ENCODE measurements at places on chromosomes 3 and 15.
A peak's percentile ranks its signal among the peaks of the same experiment; 100 is the strongest.

DNA sequence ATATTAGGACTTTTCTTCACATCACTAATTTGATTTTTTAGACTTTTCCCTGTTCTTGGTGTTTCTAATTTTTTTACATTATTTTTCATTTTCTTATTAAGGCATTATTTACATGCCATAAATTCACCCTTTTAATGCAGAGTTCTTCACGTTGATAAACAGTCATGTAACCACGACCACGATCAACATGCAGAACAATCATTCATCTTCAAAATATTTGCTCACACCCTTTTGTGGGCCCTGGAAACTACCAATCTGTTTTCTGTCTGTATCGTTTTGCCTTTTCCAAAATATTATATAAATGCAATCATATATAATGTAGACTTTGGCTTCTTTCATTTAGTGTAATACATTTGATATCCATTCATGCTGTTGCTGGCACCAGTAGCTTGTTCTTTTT lies 48.7 kb downstream of the ARRDC4 start:
- DNase-seq, result no peak

DNA sequence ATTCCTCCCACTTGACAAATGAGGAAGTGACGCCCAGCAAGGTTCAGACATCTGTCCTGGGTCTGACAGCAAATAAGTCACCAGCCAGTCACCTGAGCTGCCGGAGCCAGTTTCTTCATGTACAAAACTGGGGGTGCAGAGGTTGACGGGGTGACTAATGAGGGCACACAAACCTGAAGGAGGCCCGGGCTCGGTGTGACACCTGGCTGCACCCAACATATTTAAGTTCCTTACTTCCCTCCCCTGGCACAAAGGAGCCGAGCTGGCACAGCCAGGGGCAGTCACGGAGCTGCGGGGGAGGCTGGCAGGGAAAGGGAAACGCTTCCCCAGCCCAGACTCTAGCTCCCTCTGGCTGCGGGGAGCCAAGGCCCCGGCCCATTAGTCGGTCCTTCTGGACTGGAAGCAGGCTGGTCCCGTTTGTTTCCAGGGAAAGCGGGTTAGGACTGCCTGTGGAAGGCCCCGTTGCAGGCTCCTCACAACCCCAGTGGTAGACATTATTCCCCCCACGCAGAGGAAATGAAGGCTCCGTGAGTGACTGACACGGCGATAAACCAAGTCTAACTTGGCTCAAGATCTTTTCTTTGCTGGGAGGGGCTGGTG lies 2.3 kb downstream of the FBXL22 start:
- peak; percentile 71 for DNase-seq

- no peak for DNase-seq
Observed at GRCh38 chr3:186456731-186457191, 87.4 kb downstream of the CRYGS start.

- DNase-seq, result peak; percentile 44
Observed at GRCh38 chr3:177615015-177615414, 417.7 kb upstream of the TBL1XR1 start.

DNA sequence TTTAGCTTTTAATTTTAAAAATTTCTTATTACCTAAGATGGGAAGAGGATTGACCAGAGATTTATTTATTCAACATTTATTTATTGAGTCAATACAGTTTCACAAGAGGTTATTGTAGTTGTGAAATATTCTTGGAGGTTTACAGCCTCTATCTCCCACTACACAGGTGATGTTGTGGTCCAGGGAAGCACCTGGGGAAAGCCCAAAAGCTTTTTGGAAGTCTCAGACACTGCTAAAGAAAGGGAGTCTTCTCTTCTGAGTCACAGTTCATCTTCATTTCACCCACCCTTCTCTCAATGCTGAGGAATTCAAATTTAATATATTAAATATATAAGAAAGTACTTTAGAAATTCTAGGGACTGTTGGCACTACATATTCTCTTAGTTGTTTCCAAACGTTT lies 41.8 kb downstream of the SERPINI1 start:
- no peak for DNase-seq

DNA sequence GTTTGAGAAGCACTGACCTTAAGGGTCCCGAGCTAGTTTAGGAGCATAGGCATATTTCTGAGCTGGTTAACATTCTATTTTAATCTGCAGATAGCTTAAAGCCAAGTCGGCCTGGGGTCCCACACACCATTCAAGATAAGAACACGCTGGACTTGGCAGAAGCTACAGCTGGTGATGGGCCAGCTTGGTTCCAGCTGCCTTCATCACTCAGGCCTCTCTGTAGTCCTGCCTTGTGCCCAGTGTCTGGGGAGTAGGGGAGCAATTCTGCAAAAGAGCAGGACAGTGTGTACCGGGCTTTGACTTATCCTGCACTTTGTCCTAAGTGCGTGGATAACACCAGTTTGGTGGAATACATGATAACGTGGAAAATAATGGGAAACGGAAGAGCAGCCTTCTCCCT lies 164.5 kb downstream of the MEGF11 start:
- DNase-seq, result peak; percentile 55

GRCh38 chr3:147423798-147424580 lies 14.8 kb downstream of the ZIC1 start:
- peak; percentile 21 for DNase-seq

DNA sequence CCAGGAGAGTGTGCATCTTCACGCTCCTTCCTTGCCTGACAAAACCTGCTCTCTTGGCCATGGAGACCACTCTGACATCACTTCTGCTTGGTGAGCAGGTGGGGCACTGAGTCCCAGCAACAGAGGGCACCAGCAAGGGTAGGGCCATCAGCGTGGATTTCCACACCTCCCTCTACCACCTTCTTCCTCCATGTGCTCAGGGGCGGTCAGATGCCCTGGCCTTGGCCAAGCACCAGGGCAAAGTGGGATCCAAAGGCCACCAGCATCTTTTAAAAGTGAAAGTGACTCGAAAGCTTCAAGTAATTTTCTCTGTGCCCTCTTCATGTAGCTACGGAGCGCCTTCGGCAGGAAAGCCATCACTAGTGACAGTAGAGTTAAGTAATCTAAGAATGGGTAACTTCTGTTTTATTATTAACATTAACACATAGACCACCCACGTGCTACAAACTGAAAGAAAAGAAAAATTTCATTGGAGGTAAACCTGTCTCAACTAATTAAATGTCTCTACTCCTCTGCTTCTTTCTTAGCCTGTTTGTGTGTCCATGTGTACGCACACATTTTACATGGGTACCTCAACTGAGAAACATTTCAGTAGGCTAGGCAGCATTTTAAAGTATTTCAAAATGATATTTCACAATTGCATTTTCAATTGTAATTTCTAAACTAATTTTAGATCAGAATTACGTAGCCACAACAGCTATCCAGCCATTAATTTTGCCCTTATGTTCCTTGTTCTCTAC lies 57.9 kb downstream of the CHSY1 start:
- DNase-seq, result no peak

DNA sequence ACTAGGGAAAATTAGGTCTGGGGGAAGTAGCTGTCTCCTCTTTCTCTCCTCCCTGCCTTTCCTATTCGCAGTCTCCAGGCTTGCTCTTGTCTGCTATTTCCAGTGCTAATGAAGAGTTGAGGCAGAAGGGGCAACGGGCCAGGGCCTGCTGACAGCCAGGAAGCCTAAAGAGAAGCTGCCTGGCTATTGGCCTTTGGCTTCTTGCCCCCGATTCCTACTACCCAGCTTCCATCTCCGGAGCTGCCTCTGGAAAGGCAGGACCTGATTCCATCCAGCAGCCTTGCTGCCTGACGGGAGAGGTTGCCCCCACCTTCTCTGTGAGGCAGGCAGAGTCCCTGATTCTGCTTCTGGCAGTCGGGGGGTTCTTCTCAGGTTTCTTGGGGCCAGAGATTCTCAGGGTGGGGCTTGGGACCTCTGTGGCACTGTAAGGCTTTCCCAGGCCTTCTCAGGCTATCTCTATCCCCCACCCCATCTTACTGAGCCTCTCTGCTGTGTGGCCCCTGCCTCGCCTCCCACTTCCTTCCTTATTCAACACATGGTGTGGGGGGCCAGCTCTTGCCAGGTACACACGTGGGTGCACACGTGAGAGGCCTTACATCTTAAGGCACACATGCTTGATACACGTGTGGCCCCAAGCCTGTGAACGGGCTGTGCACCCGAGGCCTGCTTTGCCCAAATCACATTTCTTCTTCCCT lies 18.2 kb upstream of the JMJD7 start:
- DNase-seq, result no peak

DNA sequence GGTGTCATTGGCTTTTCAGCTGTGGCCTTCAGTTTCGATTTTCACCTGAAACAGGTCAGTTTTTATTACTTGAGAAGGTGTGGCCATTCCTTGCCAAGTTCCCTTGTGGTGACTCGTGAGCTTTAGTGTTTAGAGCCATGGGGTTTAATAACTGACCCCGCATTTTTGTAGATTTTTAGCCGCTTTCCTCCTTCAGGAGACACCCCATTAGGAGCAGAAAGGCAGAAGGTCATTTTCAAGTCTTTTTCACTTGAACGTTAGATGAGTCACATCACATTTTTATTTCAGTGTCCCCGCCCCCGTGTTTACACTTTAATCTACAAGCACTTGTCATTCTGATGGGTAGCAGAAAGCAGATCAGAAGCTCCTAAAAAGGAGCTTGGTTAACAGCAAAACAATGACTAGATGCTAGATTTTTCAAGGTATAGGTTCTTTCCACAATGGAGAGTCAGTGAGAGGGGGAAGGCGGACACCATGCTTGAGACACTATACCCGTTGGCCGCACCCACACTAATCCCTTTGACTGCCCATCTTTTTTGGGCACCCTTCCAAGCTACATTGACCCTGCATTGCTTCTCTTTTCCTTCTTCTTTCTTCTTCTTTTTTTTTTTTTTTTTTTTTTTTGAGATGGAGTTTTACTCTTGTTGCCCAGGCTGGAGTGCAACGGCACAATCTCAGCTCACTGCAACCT lies 132.7 kb downstream of the GHSR start:
- DNase-seq, result no peak

DNA sequence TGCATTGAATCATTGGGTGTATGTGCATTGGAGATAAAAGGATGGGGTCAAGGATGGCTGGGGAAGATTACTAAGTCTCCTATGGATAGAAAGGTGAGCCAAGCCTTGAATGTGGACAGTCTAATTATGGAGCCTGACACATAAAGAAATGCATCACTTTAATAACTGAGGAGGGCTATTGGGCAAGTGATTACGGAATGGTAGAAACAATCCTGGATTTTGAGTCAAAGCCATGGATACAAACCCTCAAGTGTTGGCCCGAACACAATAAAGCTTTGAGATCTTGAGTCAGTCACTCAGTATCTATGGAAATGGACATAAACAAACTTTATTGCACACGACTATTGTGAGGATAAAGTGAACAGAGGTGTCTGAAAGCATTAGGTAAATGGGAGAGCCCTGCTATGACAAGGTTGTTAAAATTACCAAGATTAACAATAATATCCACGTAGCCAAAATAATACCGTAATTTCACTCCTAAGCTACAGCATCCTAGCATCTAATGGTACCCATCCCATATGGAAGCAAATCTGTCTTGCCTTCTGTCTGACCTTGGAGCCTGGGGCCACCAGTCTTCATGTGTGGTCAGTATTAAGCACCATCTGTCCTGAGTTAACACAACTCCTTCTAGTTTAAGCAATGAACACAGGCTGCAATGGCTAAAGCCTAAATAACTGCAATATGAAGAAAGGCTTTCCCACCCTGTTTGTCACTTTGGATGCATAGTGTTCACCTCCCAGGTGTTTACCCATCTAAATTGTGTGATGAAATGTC lies 136.9 kb upstream of the PRICKLE2 start:
- no peak for DNase-seq

DNA sequence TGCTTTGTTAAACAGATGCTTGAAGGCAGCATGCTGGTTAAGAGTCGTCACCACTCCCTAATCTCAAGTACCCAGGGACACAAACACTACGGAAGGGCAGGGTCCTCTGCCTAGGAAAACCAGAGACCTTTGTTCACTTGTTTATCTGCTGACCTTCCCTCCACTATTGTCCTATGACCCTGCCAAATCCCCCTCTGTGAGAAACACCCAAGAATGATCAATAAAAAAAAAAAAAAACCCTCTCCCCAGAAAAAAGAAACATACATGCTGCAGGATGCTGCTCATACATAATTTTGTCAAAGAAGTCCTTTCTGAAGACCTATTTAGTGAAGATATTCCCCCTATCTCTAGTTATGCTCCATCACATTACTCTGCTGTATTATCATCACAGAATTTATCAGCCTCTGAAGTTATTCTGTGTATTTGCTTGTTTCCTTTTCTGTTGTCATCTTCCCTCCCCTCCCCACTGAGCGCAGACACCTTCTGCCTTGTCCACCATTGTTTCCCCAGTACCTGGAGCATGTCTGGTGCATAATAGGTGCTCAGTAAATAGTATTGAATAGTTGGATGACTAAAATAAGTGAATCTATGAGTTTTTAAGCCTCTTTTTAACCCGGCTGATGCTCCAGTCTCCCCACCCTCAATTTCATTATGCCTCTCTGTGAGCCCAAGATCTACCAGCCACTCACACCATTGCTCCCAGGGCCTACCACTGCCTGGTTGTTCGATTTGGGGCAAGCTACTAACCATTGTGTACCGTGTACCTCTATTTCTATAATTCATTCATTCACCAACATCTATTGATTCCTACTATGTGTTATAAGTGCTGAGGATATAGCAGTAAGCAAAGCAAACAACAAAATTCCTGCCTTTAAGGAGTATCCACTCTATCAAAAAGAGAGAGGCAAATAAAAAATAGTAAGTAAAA lies 4.0 kb upstream of the TM4SF1 start:
- DNase-seq, result no peak

DNA sequence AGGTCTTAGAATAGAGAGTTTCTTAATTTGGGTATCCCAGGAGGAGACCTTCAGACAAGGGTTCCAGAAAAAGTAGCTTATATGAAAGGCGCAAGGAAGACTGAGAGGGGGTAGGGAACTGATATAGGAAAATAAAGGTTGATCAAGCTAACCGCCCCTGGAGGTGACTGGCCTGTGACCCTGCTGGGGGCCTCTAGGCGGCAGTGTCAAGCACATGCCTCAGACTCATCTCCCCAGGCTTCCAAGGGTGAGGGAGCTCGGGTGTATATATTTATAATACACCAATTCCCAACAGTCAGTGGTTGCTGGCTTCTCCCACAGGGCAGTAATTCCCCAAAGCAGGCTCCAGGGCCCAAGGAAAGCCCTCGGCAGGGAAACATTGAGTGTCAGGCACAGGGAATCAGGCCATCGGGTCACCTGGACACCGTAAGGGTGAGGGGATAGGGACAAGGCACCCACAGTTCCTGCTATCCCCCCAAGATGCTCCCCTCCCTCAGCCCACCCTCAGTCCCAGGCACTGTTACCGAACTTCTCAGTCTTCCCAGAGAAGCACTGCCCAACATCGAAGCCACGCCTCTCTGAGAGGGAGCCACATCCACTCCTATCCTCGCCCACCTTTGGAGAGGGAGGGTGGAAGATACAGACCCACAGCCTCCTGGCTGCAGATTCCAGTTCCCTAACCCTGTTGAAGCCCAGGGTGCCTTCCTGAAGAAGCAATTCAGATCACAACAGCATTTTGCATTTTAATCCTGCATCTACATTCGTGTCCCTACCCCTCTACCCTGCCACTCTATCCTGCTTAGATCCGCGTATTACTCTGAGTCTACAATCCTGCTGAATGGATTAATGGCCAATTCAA lies 19.5 kb upstream of the CAV3 start:
- no peak for DNase-seq

Data from testis (tissue), 5 donors.